ENCODE measurements at places on chromosomes 1 and 21.

DNA sequence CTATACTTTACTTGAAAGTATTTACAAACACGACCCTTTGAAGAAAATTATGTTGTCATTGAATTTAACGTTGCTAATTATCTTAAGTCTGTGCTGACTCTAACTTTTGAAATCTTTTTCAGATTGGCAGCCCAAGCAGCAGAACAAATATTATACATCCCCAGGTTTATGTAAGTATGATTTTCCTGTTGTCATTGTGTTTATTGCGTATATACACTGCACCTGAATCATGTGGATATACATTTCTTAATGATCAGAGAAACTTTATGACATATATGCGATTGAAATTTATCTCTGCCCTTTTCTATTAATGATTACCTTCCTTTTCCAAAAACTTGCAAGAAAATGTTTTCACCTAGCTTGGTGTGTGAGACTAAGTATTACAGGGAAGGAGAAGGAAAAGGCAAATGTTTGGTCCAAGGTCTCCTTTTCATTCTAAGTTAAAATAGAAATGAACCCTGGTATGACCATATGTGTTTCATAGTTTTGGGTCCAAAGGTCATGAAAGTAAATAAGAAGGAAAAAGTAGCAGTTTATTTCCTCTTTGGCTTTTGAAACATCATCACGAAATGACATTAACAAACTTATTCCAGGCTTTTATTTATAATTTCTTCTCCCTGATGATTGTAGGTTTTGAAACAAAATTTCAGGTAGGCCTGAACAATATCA lies 116.8 kb downstream of the VPS13D start:
- DNase-seq: no peak

DNA sequence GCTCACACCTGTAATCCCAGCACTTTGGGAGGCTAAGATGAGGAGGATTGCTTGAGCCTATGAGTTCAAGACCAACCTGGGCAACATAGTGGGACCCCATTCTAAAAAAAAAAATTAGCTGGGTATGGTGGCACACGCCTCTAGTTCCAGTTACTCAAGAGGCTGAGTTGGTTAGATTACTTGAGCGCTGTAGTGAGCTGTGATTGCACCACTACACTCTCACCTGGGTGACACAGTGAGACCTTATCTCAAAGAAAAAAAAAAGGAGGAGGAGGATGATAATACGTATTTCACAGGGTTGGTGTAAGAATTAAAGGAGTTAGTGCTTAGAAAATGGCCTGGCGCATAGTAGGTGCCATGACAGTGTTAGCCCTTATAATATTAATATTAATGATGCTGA lies 144.1 kb downstream of the PLXNA2 start:
- no peak for DNase-seq

GRCh38 chr1:17565461-17566252 lies 26.2 kb downstream of the ARHGEF10L start:
- DNase-seq: no peak

DNA sequence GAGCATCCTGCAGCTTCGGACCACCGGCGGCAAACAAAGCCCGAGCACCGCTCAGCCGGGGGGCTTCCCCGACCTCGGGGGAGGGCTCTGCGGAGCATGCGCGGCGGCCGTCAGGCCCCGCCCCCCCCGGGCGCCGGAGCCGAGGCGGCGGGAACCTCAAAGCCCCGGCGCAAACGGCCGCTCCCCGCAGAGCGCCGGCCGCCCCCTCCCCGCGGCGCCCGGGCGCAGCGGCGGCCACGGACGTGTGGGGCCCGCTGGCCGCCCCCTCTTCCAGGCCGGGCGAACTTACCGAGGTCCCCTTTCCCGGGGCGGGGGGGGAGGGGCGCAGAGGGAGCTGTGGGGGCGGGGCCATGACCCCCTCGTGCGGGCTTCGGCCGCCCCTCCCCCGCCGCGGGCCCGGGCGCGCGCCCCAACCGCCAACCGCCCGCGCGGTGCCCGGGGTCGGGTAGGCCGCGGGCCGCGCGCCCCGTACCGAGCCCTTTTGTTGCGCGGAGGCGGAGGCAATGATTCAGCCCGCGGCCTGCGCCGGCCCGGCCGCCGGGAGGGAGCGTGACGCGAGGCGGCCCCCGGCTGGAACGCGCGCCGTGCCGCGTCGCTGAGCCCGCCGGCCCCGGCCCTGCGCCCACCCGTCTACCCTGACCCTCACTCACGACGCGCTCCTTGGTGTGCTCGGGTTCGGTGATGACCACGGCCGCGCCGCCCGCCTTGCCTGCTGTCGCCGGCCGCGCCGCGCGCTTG lies 1.7 kb downstream of the RCC2 start:
- DNase-seq: no peak

GRCh38 chr1:240414237-240414636 lies 197.7 kb downstream of the GREM2 start:
- no peak for DNase-seq

DNA sequence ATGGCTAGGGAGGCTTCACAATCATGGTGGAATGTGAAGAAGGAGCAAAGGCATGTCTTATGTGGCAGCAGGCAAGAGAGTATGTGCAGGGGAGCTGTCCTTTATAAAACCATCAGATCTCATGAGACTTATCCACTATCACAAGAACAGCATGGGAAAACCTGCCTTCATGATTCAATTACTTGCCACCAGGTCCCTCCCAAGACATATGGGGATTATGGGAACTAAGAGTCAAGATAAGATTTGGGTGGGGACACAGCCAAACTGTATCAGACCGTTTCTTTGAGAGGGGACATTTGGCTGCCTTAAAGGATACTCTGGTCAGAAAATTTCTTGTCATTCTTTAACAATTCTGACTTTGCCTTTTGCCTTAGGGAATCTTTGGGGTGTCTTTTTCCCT lies 3.2 kb upstream of the XPR1 start:
- no peak for DNase-seq

GRCh38 chr1:5718831-5719632 lies 273.2 kb downstream of the NPHP4 start:
- DNase-seq: no peak

DNA sequence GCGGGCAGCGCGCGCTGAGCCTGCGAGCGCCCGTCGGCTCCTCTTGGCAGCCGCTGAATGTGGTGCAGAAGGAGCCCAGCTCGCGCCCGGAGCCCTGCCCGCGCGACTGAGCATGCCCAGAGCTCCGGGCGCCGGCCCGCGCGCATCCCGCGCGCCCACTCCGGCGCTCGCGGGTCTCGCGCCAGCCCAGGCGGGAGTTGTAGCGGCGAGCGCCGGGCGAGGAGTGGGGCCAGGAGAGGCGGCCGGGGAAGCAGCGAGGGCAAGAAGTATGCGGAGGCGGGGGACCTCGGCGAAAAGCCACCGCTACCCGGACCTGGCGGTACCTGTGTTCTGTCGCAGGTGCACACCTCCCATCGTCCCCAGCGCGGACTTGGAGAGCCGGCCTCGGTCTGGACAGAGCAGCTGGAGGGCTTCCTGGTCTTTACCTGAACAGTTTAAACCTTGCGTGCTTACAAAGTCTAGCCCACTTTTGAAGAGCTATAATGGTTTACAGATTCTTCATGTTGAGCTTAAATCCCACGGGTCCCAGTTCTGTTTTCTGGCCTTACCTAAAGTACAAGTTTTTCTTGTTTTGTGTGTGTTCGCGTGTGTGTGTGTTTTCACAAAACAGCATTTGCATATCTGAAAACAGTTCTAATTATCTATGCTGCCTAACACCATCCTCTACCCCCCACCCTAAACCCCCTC lies at the start of gene DDAH1:
TSS of gene DDAH1 (minus strand) at position 61 of the 687 bp plus-strand sequence. CDS start 114 bp downstream, outside the sequence.
- peak; percentile 37 for DNase-seq

GRCh38 chr1:6588893-6589520 lies 9.2 kb downstream of the ZBTB48 start:
- DNase-seq: no peak

DNA sequence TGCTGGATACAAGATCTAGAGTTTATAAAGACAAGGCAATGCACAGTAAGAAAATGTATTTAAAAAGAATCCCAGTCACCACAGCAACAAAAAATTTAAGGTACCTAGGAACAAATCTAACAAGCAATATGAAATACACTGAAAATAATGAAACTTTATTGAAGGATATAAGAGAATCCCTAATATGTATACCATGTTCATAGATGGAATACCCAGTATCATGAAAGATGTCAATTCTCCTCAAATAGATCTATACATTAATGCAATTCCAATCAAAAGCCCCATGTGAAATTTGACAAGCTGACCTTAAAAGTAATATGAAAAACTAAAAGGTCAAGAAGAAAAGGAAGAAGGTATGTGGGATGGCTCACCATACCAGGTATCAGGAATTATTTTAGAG lies 109.2 kb downstream of the COQ8A start:
- no peak for DNase-seq

GRCh38 chr21:14046401-14046800 lies 164.4 kb downstream of the LIPI start:
- DNase-seq: no peak

DNA sequence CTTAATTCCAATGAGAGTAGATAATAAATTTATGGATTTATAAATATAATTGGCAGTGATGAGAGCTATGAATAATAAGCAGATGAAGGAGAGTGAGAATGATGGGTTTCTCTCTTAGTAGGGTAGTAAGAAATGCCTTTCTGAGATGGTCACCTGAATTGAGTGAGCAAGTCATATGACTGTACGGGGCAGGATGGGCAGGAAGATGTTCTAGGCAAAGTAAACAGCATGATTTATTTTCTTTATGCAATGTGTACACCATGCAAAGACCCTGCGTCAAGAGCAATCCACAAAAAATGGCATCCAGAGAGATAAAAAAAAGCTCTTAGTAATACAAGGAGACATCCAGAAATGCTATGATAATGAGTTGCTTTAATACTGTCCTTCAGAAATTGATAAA lies 409.9 kb downstream of the HLX start:
- DNase-seq: no peak

GRCh38 chr1:237228421-237228820 lies 186.4 kb downstream of the RYR2 start:
- no peak for DNase-seq

DNA sequence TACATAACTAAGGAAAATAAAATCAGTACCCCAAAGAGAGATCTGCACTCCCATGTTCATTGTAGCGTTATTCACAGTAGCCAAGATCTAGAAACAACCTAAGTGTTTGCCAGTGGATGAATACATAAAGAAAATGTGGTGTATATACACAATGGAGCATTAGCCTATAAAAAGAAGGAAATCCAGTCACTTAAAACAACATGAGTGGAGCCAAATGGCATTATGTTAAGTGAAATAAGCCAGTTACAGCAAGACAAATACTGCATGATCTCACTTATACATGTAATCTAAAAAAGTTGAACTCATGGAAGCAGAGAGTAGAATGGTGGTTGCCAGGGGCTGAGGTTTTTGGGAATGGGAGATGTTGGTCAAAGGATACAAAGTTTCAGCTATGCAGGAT lies 508.3 kb upstream of the B3GALT2 start:
- no peak for DNase-seq

DNA sequence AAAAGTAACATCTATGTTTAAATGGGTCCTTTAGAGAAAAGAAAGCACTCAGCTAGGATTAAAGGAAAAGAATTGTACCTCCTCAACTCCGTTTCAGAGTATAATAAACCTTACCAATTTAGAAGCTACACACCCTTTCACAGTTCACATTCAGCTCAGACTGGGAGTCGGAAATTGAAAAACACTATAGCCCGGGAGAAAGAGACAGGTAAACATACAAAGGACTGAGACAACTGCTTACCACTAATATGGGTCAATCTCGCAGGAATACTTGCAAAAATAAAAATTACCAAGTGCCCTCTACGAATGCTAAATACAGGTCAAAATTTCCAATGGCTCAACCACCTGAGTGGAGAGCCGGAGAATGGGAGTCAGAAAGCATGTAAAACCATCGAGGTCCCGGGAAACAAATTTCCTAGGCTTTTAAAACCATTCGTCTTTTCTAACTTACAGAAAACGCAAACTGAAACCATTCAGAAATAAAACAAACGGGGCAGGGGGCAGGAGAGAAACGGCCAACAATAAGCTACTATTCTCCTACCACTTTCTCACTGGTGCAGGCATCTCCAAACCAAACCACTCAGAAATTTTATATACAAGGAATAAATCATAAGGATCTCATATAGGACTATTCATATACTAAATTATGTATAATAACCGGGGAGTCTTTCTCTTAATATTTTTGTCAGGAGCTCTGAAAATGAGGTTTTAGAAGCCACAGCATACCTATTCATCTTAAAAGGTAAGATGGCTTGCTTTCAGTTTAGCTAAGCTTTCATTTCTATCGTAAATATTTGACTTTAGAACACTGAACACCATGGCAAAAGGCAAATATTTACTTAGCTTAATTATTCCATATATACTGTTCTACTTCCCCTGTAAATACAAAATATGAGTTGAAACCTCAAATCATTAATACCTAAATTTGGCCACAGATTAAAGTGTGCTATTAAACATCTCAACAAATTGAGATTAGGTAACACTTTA lies 136.5 kb downstream of the RERE start:
- DNase-seq: no peak

DNA sequence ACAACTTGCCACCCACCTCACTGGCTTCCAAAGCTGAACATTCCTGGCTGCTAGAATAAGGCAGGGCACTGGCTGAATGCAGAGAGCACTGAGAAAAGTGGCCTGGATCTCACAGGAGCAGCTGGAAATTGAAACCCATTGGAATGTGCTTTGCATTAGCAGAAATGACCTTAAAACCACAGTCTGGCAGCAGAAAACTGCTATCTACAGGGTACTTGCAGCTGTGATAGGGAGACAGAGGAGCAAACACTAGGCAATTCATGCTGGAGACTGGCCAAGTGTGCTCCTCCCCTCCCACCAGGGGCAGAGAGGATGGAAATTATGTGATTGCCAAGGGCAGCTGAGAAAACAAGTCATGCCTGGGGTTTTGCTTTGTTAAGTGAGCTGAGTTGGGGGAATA lies 47.2 kb downstream of the HSD3B1 start:
- DNase-seq: peak; percentile 30

GRCh38 chr1:227929751-227930472 lies 17.8 kb downstream of the WNT9A start:
- DNase-seq: no peak

DNA sequence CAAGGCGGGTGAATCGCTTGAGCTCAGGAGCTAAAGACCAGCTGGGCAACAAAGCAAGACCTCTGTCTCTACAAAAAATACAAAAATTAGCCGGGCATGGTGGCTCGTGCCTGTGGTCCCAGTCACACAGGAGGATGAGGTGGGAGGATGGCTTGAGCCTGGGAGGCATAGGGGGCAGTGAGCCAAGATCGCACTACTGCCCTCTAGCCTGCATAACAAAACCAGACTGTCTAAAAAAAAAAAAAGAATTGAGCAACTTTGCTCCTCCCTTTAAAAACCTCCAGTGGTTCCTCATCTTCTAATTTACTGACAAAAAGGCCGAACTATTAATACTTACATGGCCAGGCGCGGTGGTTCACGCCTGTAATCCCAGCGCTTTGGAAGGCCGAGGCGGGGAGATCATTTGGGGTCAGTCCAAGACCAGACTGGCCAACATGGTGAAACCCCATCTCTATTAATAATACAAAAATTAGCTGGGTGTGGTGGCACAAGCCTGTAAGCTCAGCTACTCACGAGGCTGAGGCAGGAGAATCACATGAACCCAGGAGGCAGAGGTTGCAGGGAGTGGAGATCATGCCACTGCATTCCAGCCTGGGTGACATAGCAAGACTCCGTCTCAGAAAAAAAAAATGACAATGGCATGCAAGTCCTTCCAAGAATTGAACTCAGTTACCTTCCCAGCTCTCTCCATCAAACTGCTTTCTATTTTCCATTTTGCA lies 4.4 kb downstream of the ACBD3 start:
- peak; percentile 80 for DNase-seq
